ENCODE measurements at places on chromosomes 7 and 10.

DNA sequence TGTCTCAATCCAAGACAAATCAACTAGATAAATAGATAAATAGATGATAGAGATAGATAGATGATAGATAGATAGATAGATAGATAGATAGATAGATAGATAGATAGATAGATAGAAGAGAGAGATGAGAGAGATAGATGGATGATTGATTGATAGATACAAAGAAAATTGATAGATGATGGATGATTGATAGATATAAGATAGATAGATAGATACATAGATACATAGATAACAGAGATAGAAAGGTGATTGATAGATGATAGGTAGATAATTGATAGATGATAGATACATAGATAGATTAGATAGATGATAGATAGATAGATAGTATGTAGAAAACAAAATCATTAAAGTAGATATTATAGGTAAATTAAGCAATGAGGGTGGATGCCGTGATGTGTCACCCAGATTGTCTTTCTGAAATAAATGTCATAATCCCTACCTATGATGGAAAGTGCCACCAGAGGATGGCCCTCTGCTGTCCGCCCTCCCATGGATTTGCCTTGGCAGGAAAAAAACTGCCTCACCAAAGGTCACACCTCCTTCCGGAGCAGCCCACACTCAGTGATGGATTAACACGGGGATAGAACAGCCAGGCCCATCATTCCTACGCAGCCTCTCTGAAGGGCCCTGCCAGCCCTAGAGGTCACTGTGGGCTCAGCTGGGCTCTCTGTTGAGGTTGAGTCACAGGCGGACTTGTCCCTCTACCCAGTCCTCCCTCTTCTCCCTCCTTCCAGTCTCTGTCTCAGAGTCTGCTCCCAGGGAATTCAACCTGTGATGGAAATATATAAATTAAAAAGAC lies 50.8 kb downstream of the KCNH2 start:
- DNase-seq: no peak

DNA sequence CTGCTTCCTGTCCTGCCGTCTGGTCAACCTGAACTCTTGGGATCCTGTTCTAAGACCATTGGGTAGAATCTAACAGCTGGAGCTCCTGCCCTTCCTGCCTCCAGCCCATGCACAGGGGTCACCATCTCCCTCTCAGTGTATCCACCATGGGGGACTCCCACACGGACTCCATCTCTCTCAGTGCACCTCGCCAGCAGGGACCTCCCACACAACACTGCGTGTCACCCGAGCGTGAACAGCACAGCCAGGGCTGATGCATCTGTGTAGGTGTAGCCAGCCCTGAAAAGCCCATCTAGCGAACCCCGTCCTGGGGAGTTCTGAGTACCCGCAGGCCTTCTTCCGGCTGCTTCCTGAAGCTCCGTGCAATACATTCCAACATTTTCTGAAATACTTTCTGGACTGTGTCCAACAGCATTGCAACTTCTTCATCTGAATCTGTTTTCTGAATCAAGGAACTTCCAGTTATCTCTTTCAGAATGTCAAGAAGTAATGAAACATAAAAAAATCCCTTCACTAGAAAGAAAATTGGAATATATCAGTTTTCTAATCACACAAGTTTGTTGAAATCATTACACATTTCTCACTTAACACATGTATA lies 52.5 kb downstream of the NCAPG2 start:
- DNase-seq: no peak

- no peak for DNase-seq
Observed at GRCh38 chr7:139109983-139110411, 477 bp upstream of the ZC3HAV1 start.

DNA sequence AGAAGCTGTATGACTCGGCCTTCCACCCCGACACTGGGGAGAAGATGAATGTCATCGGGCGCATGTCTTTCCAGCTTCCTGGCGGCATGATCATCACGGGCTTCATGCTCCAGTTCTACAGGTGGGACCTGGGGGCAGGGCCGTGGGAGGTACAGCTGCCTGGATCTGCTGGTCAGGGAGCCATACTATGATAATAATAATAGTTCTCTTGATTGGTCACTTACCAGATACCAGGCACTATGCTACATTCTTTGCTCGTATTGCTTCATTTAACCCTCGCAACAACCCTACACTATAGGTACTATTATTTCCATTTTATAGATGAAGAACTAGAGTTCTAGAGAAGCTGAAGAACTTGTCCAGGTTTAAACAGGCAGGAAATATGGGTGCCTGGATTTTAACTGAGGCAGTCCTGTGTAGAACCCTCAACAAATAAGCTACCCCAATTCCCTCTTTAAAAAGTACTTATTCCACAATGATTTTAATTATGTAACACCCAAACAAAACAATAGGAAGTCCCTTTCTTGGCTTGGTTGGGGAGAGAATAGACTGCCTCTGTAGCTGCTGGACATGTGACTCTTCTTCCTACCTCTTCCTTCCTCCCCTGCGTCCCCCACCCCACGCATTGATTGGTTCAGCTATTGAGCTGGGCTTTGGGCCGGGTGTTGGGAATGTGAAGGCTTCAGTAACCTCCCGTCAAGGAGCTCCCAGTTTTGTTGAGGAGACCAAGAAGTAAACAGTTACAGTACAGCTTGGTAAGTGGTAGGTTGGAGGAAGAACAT lies 12.8 kb downstream of the SFXN2 start:
- no peak for DNase-seq

- no peak for DNase-seq
Observed at GRCh38 chr7:92340016-92340415, 94.2 kb downstream of the ANKIB1 start.

DNA sequence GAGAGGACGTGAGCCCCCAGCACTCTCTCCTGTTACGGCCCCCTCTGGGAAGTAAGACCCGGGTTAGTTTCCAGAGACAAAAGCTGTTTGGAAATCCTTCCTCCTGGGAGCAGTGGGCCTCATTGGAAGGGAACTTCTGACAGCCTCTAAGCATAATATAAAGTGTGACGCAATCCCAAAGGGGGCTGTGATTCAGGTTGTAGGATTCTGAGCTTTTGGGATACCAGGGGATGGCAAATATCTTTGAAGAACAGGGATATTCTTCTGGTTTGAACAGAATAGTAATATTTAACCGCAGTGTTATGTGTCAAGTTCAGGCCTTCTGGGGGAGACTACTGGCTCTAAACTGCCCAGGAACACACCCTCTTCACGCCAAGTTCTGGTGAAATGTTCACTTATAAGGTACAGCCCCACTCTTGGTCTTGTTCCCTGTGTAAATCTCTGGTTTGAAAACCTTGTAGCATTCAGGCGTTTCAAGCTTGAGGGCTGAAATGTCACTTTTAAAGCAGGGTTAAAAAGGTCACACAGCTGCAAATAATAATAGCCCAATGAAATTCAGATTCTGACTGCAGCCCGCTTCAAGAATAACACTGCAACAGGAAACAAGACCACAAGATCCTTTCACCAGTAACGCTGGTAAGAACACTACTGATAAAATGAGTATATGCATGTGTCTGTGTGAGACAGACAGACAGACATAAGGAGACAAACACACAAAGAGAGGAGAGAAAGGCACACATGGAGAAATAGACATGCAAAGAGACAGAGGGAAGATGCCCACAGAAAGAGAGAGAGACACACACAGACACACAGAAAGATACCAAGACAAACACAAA lies 69.0 kb downstream of the CREB5 start:
- no peak for DNase-seq

GRCh38 chr10:19651549-19651948 lies 164.7 kb upstream of the PLXDC2 start:
- DNase-seq: no peak

- no peak for DNase-seq
Observed at GRCh38 chr7:25402532-25402931, 174.2 kb upstream of the NPVF start.

- DNase-seq: no peak
Observed at GRCh38 chr10:94205396-94205831, 157.3 kb downstream of the NOC3L start.

GRCh38 chr7:100353685-100354330 lies 4.1 kb upstream of the PILRB start:
- DNase-seq: no peak

GRCh38 chr7:140484951-140485499 lies 5.7 kb upstream of the MKRN1 start:
- DNase-seq: no peak

- DNase-seq: no peak
Observed at GRCh38 chr7:41819645-41820044, 116.8 kb upstream of the INHBA start.

DNA sequence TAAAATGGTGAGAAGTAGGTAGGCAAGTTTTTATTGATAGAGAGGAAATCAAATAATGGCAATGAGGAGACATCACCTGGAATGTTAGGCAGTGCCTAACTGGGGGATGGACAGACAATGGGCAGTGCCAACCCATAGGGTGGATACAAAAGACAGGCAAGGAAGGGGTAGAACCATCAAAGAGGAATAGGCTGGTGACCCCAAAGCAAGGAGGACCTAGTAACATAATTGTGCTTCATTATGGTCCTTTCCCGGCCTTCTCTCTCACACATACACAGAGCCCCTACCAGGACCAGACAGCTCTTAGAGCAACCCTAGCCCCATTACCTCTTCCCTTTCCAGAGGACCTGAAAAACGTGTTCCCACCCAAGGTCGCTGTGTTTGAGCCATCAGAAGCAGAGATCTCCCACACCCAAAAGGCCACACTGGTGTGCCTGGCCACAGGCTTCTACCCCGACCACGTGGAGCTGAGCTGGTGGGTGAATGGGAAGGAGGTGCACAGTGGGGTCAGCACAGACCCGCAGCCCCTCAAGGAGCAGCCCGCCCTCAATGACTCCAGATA lies 30.0 kb downstream of the PRSS2 start:
- no peak for DNase-seq

Measured in activated CD8-positive, alpha-beta memory T cell treated with anti-CD3 and anti-CD28 coated beads for 48 hours (primary cell).